ENCODE measurements at places on chromosomes 5 and 9.

DNA sequence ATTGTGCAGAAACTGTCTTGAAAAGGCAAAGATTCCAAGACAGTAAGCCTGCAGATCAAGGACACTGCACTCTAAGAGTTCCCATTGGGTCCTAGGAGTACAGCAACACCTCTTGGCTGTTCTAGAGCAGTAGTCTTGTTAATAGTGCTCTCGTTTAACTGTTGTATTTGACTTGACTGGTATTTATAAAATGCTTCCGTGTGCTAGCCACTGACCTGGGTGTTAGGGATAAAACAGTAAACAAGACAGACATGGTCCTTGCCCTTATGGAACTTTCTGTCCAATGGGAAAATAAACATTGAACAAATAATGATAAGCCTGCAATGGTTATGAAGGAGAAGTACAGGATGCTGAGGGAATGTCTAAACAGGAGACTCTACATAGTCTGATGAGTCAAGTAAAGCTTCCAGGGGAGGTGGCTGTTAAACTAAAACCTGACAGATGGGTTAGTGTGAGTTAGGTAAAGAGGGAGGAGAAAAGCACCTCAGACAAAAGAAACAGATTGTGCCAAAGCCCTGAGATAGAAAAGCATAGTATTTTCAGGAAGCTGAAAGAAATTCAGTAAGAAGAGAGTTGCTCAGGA, 33.3 kb downstream of the TDRD7 start:
- no peak for DNase-seq

DNA sequence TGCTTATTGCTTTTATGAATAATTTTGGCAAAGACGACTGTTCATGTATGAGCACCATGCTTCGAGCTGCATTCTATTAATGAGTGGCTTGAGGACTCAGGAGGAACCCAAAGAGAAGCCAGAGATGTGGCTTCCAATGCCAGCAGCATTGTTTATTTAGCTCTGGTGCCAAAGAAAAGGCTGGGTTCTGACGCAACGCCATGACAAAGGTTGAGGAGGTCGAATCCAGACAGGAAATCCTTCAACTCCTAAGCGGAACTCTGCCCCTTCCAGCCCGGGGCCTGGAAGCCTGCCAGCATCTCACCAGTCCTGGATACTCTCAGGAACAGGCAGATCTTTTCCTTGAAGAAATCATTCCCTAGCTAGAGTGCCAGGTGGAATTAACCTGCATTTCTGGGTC, 104.4 kb downstream of the ARHGAP26 start:
- no peak for DNase-seq

- no peak for DNase-seq
Observed at GRCh38 chr5:89758146-89758545, 651.4 kb downstream of the CETN3 start.

GRCh38 chr5:124453221-124454051, 293.0 kb downstream of the ZNF608 start:
- DNase-seq: peak; percentile 56

DNA sequence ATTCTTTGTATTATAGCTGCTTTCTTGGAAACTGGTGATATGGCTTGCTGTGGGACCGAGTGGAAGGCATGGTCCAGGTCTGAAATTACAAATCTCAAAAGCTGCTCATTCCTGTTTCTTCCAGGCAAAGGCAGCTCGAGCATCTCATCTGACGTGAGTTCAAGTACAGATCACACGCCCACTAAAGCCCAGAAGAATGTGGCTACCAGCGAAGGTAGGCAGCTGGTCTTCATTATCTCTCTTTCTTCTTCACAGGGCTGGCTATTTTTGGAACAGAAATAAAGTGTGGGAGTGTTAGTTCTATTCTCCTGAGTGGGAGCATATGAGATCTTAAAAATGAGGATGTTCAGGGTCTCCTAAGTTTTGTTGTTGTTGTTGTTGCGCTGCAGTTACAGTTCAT, 115.9 kb downstream of the FBXL7 start:
- DNase-seq: no peak

- no peak for DNase-seq
Observed at GRCh38 chr9:88819476-88819875, 171.8 kb upstream of the S1PR3 start.
